Esophagus mucosa (tissue), 1 donor: ENCODE measurements at places on chromosomes 6 and 20. TPM values are rescaled to one million over a fixed set of nuclear protein-coding genes. Genes with fewer than 3 reads are reported as not detected.

Gene SH3BGRL2
- total RNA-seq = 28.5 TPM

Gene SOBP
- total RNA-seq = 0.32 TPM

Gene OR12D3
- total RNA-seq = not detected

Gene TMEM170B
- 0.20 TPM for total RNA-seq
